ENCODE measurements at places on chromosomes 12 and 14.

DNA sequence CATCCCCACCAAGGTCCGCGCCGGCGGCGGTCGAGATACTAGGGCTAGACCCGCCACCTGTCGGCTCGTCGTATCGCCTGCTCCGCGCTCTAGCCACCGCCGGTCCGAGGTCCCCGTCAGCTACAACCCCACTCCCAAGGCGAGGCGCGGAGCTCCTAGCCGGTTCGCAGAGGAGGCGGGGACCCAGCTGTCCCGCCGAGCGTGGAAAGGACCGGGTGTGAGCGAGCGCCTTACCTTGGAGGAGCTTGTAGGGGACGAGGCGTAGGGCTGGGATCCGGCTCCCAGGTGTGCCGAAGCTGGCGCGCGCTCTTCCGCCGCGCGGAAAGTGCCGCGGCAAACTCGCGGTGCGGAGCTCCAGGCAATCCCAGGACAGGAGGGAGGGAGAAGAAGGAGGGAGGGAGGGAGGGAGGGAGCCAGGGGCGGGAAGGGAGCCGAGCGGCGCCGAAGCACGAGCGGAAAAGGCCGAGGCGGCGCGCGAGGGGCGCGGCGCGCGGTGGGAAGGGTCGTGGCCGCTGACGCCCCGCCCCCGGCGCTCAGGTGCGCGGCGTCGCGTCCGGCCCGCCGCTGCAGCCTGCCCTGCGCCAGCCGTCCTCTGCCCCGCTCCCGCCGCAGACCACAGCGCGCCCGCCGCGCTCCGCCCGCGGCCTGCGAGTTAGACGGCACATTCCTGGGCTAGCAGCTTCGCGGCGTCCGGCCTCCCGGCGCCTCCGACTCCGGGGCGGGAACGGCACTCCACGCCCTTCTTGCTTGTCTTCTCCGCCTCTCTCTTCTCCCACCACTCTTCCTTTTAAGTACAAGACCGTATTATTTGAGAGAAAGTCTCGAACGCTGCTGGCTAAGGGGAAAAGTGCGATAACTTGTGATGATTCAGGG is at the start of gene PAWR:
TSS of gene PAWR (minus strand) at position 327 of the 873 bp plus-strand sequence. CDS start 720 bp downstream, outside the sequence.
- peak; percentile 61 for DNase-seq

DNA sequence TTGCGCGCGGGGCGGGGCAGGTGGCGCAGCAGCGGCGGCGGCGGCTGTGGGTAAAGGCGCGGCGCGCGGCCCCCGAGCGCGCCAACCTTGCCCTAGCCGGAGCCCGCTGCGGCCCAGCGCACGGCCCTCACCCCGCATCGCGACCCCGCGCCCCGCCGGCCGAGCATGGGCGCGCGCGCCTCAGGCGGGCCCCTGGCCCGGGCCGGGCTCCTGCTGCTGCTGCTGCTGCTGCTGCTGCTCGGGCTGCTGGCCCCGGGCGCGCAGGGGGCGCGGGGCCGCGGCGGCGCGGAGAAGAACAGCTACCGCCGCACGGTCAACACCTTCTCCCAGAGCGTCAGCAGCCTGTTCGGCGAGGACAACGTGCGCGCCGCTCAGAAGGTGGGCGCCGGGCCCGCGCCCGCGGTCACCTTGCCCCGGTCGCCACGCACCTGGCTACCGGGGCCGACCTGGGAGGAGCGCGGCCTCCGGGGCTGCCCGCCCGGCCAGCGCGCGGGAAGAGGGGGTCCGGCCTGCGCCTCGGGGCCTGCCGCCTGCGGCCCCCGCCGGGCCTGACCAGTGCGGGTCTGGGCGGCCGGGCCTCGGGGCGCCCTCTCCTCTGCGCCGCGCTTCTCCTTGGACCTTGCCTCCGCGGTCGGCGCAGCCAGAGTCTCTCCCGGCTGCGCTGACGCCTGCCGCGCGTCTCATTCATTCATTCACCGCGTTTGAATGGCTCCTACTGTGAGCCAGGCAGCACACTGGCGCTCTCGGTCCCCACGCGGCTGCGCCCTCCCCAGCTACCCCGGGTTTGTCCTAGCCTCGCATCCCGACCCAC is at the start of gene BRI3BP:
TSS of gene BRI3BP (plus strand) at position 20 of the 811 bp plus-strand sequence. CDS start at position 166, 146 bp downstream.
- peak; percentile 55 for DNase-seq

DNA sequence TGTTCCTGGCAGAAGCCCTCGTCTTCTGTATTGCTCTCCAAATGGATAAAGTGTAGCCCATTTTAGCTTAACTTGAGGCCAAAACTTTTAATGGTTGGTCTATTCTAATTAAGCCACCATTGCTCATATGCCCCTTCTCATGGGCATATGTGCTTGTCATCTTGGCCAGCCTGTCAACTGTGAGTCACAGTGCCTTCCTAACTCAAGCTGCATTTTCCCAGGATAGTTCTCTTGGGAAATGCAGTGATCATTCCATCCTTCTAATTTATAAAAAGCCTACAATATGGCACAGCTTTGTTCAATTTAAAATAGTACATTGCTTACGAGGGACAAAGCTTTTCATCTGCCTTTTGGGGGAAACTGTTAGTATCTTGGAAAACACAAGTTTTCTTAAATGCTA is 6.6 kb downstream of the PTHLH start:
- DNase-seq, result peak; percentile 36

DNA sequence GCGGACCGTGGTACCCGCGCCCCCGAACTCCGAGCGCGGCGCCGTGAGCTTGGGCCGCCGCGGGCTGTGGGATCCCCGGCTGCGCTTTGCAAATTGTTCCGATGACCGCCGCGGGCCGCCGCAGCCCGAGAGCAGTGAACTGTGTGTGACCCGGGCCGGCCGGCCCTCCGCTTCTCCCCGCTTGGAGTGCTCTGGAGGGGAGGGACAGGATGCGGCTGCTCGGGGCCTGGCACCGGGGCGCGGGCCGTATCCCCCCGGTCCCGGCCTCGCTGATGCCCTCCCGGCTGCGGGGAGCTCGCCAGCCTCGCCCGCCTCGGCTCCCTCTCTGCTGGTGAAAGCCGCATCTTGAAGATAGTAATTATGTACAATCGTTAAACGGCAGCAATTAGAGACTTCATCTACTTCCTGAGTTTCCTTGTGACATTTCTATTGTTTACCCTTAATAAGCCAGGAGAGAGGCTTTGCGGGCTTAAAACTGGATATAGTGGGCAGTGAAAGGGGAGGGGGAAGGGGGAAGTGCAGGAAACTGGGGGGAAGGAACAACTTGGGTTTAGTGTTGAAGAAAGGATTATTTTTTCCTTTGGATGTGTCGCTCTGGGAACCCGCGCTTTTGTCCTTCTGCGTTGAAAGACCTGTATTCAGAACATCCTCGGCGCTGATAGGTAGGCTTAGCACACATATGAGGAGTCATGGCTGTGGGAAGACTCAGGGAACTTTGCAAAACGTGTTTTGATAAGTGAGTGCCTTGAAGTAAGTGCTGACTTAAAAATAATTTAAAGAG is 1.2 kb downstream of the PELI2 start:
- peak; percentile 25 for DNase-seq

GRCh38 chr12:6326316-6327228 is 15.3 kb downstream of the TNFRSF1A start:
- peak; percentile 73 for DNase-seq

DNA sequence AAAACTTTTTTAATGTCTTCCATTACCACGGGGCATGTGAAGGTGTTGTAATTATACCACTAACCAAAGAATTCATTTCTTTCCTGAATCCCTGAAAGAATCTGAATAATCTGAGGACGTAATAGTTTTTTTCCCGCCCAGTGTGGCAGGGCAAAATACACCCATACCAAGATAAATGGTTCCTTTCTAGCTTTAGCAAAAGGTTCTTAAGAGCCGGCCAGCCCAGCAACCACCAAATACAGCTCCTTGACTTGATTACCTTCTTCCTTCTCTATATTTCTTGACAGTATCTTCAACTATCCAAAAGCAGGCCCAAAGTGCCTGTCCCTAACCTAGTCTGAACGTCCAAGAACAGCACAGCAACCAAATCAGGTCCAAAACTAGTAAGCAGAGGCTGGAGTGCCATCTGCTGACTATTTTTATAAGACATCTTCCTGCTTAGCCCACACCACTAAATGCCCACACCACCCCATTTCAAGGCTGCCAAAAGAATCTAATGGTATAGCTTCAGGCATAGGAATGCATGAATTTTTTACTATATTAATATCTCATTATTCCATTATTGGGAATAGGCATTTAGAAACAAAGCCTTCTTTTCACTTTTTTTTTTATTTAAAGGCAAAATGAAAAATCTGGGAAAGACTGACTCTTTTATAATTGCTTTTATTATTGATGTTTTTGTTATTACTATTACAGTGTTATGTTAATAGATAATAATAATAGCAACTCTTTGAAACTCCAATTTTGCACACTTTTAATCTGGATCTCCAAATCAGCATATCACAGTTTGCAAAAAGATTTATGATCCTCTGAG is 524.4 kb downstream of the MED13L start:
- peak; percentile 75 for DNase-seq

GRCh38 chr14:64525354-64525753 is 15.2 kb upstream of the HSPA2 start:
- no peak for DNase-seq

DNA sequence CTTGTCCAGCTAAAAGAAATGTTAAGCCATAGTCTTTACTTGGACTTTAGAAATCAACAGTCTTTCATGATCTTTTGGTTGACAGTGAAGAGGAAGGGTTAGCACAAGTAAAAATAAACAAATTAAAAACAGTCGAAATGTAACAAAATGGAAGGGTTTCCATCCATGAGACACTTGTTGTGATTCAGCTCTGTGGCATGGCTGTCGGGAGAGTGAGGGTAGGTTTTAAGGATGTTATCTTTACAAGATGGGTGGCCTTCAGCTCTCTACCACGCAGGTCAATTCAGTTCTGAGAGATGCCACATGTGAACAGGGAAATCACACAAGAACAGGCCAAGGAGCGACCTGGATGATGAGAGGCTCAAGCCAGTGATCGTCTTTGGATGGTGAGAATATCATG is 180.2 kb downstream of the PPM1H start:
- no peak for DNase-seq

DNA sequence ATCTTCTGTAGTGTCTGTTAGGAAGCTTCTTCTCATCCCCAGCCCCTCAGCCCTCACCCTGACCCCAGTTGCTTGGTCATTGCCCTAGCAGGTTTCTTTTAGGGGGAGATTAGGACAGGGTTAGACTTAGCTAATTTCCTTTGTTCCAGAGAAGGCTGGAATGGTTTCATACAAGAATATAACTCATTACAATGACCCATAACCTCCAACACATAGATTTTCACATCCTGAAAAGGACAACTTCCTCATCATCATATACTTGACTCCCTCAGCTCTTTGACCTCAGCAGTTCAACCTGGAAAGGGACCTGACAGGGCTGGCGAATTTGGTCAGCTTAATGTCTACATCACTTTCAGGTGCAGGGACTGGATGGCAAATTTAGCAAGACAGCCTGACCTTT is 8.0 kb upstream of the BHLHE41 start:
- DNase-seq, result no peak

Data from fibroblast of gingiva (primary cell).